ENCODE measurements at places on chromosomes 11 and 22.

DNA sequence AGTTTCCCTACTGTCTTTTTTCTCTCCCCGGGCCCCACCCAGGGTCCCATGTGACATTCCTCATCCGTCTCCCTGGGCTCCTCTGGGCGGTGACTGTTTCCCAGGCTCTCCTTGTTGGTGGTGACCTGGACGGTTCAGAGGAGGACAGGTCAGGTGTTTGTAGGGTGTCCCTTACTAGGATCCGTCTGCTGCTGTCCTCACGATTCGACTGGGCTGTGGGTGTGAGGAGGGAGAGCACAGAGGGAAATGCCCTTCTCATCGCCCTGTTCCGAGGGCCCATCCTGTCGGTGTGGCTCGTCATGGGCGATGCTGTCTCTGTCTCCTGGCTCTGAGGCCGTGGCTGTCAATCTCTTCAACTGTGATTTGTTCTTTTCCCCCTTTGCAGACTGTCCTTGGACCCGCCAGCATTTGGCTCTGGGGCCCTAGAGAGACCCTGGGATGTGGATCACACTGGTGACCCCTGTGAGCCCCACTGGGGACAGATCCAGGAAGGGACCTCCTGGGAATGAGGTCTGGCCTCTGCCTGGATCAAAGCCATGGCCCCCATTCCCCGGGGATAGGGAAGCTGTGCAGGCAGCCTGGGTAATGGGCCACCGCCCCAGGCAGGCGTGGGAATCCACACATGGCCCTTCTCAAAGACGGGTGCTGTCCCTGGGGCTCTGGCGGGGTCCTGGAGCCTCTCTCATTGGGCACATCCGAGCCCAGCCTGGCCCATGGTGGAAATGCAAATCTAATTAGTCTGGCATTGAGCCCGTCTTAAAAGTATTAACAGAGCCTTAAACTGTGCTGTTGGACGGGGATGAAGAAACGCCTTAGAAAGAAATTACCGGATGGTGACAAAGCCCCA, 46.8 kb upstream of the KCNQ1OT1 start:
- DNase-seq, result no peak

DNA sequence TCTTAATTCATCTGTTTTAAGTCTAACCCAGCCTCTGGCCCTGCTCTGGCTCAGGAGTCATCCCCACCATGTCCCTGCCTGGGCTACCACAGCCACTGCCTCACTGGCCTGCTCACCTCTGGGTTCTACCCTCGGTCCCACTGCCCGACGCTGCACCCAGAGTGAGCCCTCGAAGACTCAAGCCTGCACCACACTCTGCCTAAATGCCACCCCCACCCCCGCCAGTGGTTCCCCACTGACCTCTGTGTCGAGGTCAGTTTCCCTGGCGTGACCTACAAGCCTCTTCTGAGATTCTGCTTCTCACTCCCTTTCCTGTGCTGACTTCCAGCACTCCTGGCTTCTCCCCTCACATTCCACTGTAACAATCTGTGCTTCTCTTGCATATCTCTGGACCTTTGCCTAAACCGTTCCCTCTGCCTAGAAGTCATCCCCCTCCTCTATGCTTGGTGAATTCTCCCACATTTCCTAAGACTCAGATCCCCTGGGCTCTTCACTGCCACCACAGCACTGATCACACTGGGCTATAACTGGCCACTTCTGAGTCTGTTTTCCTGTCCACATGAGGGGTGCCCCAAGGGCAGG, 12.5 kb upstream of the PDE2A start:
- no peak for DNase-seq

DNA sequence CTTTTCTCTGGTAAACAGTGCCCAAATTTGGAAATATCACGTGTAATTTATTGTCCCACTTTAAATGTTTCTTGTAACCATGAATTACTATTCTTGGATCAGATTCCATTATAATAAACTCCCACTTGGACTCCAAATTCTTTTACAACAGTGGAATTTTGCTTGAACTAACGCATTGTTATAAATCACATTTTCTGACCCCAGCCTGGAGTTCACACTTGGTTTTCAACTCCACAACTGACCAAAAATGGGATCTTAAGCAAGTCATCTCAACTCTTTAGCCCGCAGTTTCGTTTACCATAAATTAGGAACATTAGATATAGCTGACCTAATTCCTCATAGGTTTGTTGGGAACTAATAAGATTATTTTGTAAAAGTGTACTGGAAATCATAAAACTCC, 336.8 kb upstream of the NCAM1 start:
- no peak for DNase-seq

GRCh38 chr11:58647866-58648265, 25.4 kb downstream of the CNTF start:
- DNase-seq, result no peak

- no peak for DNase-seq
Observed at GRCh38 chr11:68314203-68315170, 2.1 kb downstream of the LRP5 start.

- DNase-seq, result no peak
Observed at GRCh38 chr11:112382561-112382960, 121.9 kb upstream of the PLET1 start.

DNA sequence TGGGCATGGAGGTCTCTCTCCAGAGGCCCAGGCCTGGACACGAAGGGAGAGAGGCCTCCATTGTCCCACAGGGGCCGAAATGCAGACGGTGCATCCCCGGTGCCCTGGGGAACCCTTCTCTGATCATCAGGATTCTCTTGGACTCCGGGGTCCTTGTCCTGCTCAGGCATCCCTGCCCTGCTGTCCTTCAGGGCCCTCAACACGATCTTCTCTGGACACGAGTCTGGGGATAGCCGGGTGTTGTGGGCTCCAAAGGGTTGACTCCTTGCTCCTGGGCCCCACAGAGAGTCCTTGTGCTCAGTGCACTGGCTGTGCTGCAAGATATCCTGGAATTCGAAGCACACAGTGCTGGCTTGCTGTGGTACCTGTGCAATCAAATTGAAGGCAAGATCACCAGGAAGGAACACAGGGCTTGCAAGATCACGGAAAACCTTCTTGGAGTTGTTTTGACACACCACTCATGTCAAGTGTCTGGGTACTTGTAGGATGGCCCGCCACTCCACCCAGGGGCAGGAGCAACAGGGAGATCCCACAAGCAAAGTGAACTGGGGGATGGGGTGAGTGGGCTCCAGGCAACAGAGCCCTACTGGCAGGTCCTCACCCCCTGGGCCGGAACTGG, 61.3 kb upstream of the PRODH start:
- no peak for DNase-seq

- DNase-seq, result no peak
Observed at GRCh38 chr11:89495951-89496350, 4.8 kb upstream of the NOX4 start.

DNA sequence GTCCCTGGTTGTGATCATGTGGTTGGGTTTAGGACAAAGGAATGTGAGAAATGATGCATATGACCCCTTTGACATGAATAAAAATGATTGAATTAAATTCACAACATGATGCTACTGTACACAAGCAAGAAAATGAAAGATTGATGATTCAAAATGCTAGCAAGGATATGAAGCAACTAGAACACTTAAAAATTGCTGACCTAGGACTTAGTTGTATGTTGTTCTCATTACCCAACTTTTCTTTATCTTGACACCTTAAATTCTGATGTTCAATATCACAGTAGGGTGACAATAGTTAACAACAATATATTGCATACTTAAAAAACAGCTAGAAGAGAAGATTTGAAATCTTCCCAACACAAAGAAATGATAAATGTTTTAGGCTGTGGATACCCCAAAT, 20.6 kb downstream of the OR52A5 start:
- no peak for DNase-seq

- no peak for DNase-seq
Observed at GRCh38 chr22:36376265-36376664, 11.5 kb downstream of the MYH9 start.

- no peak for DNase-seq
Observed at GRCh38 chr11:8368194-8368593, 104.5 kb upstream of the LMO1 start.

DNA sequence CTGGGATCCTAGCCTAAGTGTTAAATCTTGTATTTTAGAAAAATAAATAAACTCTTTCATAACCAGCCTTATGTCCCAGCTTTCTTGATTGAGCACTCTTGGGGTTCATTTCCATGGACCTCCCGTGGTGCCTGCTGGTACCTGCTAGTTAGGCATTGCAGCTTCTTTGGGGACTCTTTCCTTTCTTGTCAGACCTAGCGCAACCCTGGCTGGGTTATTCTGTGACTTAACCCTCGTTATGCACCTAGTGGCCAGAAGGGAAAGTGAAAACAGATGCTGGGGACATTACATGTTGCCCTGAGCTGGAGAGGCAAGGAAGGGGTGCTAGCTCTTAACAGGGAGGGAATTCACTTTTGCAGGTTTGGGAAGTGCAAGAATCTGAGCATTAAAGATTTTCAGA, 46.8 kb downstream of the APIP start:
- DNase-seq, result no peak

DNA sequence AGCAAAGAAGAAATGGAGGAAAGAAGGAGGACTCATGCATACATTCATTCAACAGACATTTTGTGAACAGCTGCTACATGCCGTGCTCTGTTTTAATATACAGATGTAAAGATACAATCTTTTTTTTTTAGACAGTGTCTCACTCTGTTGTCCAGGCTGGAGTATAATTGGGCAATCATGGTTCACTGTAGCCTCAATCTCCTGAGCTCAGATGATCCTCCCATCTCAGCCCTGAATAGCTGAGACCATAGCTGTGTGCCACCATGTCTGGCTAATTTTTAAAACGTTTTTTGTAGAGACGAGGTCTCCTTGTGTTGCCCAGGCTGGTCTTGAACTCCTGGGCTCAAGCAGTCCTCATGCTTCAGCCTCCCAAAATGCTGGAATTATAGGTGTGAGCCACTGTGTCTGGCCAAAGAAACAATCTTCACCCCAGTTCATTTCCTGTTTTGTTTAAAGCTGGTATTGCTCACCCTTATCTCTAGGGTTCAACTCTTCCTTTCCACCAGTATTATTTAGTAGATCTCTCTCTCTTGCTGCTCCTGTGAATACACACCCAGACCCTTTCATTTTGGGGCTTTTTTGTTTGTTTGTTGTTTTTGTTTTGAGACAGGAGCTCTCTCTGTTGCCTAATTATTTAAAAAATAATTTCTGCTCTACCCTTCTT, 69.8 kb downstream of the RNF169 start:
- no peak for DNase-seq

GRCh38 chr11:30454541-30454940, 131.6 kb downstream of the MPPED2 start:
- no peak for DNase-seq

GRCh38 chr11:70608568-70609470, 210.5 kb downstream of the CTTN start:
- DNase-seq, result no peak

DNA sequence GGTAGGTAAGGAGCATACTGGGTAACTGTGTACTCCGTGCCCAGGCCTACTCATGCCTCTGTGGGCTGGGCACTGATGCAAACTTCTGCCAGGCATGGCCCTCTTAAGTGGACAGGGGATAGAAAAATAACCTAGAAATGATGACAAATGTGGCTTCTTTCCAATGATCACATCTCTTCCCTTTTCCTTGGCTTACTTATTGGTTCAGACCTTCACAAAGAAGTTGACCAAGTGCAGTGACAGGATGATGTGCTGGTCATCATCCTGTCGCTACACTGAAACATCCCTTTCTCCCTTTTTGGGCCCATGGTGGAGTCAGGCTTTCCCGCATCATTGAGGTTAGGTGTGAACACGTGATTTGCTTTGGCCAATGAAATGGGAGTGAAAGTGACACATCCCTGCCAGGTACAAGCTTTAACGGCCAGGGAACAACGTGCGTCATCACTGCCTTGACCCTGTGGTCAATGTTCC, 31.8 kb upstream of the APOBEC3A start:
- no peak for DNase-seq

DNA sequence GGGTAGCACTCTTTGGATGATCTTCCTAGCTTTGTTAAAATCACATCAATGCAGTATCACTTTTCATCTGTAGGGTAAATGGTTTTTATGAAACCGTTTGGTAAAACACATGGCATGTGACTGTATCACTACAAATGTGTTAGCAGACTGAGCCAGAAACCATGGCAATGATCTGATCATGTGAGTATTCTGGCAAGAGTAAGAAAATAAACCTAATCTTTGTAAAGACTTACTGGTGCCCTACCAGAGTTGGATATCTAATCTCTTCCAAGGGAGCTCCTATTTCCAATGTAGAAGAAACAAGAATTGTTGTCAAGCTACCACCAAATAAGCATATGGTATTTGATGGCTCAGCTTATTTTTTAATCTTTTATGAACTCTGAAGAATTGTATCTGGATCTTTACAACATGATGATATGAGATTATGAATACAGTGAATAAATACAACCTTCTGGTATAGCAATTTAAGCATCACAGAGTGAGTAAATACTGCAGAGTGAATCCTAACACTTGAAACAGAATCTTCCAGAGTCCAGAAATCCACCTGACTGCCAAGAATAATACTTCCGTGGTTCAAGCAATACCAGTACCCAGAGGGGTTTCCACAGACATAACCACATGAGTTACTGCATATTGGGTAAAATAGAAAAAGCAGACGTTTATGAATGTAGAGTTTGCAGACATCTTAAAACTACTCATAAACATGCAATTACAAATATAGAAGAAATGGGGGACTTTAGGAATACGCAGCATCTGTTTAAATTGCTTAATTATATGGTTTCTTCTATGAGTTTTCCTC, 238.8 kb downstream of the TTC28 start:
- no peak for DNase-seq

GRCh38 chr11:1453611-1454034, 33.0 kb downstream of the MOB2 start:
- DNase-seq, result no peak

- no peak for DNase-seq
Observed at GRCh38 chr11:28566339-28567089, 458.3 kb downstream of the METTL15 start.

DNA sequence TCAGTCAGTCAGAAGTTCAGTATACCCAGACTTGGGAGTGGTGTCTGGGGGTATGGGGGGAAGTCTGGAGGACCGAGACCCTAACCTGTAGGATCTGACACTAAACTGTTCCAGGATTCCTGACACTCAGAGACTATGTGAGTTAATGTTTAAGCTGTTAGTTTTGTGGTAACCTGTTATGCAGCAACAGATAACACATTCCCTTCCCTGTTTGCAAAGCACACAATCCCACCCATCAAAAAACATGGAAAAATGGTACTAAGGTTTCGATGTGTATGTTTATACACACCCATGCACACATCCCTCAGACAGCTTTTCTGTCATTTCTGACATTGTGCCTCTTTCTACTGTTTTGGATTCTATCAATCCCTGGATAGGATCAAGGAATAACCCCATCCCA, 27.6 kb downstream of the ZNF280B start:
- no peak for DNase-seq

DNA sequence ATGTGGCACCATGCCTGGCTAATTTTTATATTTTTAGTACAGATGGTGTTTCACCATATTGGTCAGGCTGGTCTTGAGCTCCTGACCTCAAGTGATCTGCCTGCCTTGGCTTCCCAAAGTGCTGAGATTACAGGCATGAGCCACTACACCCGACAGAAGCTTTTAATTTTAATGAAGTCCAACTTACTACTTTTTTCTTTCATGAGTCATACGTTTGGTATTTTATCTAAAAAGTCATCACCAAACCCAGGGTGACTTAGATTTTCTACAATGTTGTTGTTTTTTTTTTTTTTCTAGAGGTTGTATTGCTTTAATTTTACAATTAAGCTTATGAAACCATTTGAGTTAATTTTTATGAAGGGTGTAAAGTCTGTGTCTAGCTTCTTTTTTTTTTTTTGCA, 34.9 kb downstream of the JRKL start:
- DNase-seq, result no peak
